Suppressor macrophage (primary cell): ENCODE measurements at places on chromosomes 3 and 15.

DNA sequence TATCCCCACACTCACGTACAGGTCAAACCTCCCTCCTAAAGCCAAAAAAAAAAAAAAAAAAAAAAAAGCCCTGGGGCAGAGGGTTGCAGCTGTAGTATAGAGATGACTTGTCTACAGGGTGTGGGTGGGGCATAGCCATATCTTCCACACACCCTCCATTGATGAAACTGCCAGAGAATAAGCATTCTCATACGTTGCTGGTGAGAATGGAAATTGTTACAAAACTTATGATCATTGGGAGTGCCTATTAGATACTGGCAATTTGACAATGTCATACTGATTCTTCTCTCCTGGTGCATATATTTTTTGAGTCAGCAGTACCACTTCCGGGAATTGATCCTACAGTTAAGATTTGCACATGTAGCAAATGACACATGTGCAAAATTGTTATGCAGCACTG, 11.0 kb upstream of the CTNNB1 start:
- DNase-seq: no peak

DNA sequence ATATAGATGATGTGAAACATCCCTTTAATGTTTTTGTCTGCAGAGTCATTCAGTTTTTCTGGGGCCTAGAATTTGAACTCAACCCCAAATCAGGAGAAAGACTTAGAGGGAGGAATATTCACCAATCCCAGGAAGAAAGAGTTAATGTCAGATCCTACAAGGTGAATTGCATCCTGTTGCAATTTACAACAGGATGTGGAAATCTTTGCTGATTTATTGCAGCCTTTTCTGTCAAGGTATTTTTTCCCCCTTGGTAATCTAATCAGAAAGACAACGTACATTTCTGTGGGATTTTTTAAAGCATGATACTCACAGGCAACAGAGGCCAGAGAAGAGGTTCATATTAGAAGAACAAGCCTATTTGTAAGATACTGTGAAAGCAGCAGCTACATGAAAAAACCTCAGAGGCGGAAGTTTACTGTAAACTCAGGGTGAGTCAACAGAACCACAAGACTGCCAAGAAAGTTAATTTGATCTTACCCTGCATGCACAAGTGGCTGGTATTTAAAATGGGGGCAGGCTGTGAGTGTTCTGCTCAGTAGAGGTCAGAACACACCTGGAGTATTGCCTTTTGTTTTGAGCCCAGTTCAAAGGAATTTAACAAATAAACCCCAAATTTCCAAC, 531.9 kb downstream of the AGBL1 start:
- DNase-seq: no peak

DNA sequence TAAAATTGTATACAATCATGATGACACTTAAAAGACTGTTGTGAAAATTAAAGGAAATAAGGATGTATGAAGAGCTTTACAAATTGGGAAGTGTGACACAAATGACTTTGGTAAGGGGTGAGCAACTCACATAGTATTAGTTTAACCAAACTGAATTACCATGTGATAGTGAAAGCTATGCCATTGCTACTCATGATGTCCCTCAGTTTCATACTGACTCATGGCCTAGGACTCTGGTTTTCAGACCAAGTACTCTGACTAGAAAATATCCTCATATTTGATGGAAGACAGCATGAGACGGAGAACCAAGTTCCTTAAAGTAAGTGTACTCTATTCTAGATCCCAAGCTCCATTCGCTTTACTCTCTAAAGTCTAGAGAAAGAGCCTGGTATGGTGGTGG, 203.2 kb upstream of the ICE2 start:
- DNase-seq: no peak

DNA sequence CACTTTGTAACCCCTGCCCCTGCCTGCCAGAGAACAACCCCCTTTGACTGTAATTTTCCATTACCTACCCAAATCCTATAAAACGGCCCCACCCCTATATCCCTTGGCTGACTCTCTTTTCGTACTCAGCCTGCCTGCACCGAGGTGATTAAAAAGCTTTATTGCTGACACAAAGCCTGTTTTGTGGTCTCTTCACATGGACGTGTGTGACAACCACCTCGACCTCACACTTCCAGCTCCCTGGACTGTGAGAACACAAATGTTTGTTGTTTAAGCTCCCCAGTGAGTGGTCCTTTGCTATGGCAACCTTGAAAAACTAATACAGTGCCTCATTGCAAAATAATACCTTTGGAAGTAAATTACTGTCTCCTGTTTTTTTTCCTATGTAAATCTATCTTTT, 299.2 kb upstream of the POU1F1 start:
- no peak for DNase-seq

DNA sequence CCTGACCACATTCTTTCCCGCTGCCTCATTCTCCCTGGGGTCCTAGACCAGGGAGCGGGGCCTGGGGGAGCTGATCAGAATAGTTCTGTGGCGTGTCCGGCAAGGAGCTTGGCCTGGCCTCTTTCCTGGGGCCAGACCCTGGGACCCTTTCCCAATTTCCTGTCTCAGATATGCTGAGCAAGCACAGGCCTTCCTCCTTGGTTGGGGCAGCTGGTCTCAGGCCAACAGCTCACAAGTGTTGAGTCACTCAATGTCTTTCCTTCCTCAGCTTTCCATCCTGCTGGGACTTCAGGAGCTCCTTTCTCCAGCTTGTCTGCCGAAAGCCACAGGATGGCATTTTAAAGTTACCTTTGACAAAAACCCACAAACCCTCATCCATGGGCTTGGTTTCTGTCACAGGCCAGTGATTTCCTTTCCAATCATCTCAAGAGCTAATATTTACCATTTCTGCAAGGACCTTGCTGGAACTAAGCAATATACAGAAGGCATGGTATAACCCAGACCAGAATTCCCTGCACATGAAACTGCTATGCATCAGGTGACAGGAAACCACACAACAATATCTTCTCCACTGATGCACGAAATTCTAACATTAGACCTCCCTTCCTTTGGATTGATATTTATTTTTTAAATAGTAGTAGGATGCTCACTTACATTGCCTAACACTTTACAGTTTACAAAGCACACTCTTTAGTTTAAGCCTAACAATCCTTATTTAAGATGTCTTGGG, 19.5 kb upstream of the TIMP4 start:
- peak; percentile 61 for DNase-seq

DNA sequence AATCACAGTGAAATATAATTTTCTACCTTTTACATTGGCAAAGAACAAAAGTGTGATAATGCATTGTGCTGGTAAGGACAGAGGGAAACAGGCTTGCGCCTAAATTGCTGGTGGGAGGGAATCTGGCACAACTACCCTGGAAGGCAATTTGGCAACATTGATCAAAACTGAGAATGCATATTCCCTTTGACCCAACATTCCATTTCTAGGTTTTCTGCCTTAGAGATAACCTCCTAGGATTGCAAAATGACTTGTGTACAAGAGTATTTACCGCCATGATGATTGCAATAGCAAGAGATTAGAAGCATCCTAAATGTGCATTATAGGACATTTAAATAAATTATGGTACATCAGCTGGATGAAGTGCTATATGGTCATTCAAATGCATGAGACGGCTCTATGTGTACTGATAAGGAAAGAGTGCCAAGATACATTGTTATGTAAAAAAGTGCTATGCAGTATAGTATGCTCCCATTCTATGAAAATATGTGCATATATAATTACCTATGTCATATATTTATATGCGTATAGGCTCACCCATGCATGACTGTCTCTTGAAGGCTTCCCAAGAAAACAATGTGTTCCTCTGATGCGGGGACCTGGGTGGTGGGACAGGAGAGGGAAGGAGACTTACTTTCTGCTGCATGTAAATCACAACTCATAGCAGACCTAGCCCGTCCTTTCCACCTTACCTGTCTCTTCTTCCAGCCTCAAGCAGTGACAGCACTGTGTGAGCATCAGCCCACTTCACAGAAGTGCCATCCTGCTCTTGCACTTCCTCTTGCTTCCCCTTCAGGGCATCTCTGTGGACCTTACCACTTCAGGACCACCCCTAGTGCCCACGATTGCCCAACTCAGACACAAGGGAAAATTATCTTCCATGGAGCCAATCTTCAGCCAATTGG, 249.9 kb upstream of the TLE3 start:
- DNase-seq: no peak

GRCh38 chr3:79047581-79047980, 720.2 kb downstream of the ROBO1 start:
- no peak for DNase-seq

DNA sequence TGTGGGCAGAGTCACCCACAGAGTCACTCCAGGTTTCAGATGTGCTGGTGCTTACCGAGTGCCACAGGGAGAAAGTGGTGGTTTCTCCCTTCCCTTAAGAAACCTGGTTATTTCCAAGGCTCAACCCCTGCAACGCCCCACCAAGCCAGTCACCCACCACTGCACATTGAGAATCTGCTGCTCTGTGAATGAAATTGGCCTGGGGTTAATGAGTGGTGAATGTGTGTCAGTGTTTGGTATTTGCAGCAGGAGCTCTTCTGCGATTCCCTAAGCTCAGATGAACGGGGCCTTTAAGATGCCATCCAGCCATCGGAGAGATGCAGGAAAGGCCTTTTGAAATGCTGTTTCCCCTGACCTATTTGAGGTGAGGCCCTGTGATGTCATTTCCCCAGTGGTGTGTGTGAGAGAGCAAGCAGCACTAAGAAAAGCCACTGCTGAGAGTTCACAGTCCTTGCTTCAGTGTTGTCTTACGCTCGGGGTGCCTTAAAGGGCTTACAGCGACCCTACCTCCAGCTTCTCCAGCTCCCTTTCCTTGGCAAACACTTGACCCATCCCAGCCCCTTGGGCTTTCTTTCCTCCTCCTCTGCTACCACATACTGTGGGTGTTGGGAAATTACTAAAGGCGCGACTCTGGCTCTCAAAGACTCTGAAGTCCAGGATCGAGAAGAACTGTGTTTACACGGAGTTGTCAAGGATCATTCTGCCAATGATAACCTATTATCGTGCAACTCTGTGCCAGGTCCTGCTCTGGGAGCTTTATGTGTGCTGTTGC, 68.9 kb downstream of the SMAD3 start:
- DNase-seq: peak; percentile 20

DNA sequence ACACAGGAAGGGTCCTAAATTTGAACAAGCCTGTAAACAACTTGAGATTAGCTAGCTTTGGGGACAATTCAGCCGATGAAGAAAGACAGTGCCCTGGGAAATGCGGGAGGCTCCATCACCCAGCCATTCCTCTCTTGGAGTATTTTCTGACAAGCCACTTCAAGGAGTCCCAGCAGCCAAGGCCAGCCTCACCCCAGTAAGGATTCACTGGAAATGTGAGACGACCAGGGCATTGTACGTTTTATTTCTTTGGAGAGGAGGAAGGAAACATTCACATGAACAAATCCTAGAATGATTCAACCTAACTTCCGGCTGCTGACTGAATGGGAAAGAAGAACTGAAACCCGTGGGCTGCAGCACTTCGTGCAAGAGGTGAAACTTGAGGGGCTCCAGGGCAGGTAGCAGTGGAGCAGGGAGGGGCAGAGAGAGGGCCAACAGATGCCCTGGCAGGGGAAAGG, 116.4 kb upstream of the ARHGEF3 start:
- DNase-seq: peak; percentile 68

DNA sequence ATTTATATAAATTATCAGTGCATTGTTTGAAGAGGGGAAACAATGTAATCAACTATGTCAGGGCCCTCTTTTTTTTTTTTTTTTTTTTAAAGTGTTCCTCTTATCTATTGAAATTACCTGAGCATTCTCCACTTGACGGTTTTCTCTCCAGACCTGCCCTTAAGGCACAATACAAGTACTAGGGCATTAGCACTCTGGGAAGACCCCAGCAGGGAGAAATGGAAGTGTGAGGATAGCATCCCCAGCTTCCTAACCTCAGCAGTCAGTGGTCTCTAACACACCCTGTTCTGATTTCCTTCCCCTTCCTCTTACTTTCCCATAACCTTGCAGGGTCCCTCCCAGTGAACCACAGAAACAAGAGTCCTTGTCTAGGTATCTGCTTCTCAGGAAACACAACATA, 458.3 kb upstream of the ARL6 start:
- DNase-seq: no peak

DNA sequence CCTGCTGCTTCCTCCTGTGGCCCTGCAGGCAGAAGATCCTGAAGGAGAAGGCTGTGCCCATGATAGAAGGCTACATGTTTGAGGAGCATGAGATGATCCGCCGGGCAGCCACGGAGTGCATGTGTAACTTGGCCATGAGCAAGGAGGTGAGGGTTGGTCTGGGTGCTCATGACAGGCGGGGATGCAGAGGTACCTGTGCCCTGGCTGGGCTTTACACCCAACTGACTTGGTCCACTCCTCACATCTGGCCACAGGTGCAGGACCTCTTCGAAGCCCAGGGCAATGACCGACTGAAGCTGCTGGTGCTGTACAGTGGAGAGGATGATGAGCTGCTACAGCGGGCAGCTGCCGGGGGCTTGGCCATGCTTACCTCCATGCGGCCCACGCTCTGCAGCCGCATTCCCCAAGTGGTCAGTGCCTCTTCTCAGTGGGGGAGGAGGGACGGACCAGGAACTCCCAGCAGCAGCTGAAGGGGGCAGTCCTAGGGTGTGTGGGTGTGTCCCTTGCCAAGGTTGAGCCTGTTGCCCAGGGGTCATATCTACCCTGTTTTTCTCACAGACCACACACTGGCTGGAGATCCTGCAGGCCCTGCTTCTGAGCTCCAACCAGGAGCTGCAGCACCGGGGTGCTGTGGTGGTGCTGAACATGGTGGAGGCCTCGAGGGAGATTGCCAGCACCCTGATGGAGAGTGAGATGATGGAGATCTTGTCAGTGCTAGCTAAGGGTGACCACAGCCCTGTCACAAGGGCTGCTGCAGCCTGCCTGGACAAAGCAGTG, 1.6 kb upstream of the RCCD1 start:
- DNase-seq: no peak

DNA sequence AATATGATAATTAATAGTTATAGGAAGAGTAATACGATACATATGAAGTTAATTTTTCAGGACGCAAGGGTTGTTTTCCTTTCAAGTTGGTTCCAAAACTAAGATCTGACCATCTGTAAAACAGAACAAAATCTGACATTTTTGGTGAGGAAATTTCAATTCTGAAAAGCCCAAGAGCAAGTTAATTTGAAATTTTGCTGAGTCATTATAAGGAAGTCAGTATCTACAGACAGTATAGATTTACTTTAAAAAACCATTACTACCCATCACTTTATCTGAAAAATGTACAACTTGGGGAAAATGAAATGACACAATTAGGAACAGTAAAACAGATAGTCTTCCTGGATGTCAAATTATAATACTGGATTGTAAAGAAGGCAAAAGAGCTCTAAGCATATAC, 12.5 kb downstream of the INTS14 start:
- DNase-seq: no peak

DNA sequence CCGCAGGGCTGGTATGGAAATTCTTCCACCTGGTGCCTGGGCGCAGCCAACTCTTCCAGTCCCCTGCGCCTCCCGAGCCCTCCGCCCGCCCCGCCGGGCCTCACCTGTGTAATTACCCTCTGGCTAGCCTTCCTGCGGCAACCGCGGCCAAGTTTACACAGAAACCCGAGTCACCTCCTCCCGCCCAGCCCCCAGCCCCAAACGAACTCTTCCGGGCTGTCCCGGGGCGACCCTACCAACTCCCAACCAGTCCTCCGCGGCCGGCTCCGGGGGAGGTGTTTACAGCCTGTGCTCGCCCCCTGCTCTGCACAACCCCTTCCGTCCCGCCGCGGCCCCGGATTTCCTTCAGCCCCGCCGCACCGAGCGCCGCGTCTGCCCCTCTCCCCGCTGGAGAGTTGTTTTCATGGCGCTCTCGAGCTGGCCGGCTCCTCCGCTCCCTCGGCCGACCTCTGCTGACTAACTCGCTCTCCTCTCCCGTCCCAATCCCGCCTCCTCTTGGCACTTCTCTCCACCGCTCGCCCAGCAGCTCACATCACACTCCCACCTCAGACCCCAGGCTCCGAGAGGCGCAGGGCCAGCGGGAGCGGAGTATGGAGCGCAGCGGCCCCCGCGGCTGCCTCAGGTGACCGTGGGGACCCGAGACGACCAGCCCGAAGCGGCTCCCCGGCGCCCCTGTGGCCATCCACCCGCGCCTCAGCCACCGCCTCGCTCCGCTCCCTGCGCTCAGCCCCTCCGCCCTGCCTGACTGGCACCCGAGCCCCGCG, 538 bp downstream of the ATOSA start:
- DNase-seq: peak; percentile 56
